Motor neuron (in vitro differentiated cells): ENCODE measurements at places on chromosomes 12 and 14. TPM values are rescaled to one million over a fixed set of nuclear protein-coding genes. Genes with fewer than 3 reads are reported as not detected.

DNA sequence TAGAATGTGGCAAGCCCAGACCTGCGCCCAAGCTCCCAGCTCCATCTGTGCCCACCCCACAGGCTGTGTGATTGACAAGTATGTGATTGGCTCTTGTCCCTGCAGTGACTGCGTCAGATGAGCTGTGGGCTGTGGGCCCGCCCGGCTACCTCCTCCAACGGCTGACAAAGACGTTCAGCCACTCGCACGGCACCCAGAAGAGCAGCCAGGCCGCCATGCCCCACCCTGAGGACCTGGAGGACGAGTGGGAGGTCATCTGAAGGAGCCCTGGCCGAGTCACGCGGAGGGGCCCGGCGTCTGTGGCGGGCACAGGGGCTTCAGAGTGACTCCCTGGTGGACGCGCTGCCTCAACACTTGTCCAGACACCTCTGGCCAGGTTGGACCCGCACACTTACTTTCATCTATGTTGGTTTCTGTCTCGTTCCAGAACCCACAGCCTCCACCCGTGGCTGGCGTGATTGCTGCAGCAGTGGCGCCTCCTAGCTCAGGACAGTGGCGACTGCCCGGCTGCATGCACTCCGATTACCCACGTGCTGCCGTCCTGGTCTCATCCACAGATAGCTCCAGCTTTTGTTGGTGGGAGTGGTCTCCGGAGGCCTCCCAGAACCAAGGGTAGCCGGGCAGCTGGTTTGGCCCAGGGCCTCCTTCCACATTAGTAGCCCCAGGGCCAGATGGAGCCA lies 11.4 kb downstream of the ANKRD9 start:
- ATAC-seq, result no peak

DNA sequence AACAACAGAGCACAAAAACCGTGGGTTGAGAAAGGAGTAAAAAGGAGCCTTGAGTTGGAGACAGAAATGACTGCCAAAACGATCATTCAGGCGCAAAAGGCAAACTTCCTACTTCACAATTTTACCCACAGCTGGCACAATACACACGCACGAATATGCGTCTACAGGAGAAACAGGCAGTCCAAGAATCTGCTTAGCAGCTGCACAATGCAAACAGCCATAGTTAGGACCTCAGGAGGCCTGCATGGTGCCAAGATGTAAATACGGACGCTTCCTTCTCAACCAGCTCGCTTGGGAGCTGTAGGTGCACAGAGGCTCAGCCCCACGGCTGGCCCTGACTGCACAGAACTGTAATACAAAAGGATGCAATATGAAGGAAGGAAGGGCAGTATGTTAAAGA lies 250.1 kb upstream of the CAND1 start:
- ATAC-seq, result no peak

Gene COX14
- 31.9 and 33.3 TPM in 2 replicates for total RNA-seq

Gene CCDC198
- 0.28 TPM in 1 of 2 replicates, not detected in the other for total RNA-seq

GRCh38 chr12:51976376-51977160 lies 25.1 kb downstream of the ACVR1B start:
- no peak for ATAC-seq

DNA sequence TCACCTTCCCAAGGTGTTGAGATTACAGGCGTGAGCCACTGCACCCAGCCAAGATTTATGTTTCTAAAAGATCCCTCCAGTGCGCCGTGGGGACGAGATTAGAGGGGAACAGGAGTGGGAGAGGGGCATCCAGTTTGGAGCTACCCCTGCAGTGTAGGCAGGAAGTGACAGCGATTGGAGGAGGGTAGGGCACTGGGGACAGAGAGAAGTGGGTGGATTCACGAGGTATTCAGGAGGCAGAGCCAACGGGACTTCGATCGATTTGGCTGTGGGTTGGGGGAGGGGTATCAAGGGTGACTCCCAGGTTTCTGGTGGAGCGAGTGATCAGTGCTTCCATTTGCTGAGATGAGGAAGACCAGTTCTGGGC lies 82.1 kb downstream of the CCDC92 start:
- no peak for ATAC-seq
